ENCODE measurements at places on chromosomes 5 and 9.

GRCh38 chr5:141490271-141490670 lies 1.4 kb downstream of the PCDHGC5 start:
- DNase-seq, result no peak

- DNase-seq, result no peak
These were observed 94.4 kb upstream of the ITGA1 start for GRCh38 chr5:52693280-52693679.

- DNase-seq, result no peak
These were observed 45.8 kb downstream of the PLPP7 start for GRCh38 chr9:131335368-131335755.

DNA sequence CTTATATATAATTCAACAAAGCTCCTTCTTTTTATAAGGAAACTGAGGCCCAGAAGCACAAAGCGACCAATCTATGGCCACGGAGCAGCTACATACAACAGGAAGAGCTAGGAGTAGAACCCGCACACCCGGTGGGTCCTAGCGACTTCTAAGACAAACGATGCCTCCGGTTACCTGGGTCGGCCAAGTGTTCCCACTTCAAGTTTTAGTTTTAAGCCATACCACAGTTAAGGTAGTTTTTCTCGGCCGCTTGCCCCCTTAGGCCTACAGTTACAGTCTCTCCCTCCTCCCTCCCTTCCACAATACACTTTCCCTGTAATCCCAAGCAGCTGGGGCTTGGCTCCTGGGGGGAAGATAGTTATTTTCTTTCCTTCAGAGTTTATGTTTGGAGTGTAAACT lies 533 bp downstream of the SREK1IP1 start:
- no peak for DNase-seq

- no peak for DNase-seq
These were observed 175.6 kb upstream of the NREP start for GRCh38 chr5:111932628-111933027.

DNA sequence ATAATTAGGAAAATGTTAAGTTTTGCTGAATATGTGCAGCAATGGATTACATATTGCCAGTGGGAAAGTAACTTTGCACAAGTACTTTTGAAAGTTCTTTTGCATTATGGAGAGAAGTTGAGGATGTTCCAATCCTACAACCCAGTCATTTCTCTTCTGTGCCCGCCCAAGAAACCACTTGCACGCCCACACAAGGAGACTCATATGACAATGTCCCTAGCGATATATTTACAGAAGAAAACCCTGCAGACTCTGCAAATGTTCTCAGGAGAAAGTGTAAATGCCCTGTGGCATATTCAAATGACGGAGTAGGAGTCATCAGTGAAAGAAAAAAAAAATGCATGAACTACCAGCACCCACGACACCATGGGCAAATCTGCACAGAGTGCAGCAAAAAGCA lies 356.5 kb downstream of the CTNND2 start:
- DNase-seq, result no peak
